ENCODE measurements at places on chromosomes 11 and 22.

DNA sequence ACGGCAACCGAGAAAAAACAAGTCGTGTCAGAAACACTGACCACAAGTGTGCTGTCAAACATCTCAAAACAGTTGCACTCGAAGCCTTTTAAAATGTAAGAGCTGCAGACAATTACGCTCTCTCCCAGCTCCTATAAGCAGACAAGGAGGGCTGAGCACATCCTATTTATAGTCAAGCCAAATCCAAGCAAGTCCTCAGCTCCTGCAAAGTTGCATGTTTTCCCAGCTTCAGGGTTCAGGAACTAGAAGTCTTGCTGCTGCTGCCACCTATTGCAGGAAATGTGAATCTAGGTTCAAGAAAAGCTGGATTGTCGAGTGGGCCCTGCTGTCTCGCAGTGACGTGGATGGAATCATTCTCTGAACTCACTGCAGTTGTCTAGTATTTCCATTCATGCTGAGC lies 15.5 kb downstream of the EFCAB6 start:
- DNase-seq, result no peak

GRCh38 chr11:43504316-43504950 lies 145.7 kb downstream of the TTC17 start:
- DNase-seq, result no peak

DNA sequence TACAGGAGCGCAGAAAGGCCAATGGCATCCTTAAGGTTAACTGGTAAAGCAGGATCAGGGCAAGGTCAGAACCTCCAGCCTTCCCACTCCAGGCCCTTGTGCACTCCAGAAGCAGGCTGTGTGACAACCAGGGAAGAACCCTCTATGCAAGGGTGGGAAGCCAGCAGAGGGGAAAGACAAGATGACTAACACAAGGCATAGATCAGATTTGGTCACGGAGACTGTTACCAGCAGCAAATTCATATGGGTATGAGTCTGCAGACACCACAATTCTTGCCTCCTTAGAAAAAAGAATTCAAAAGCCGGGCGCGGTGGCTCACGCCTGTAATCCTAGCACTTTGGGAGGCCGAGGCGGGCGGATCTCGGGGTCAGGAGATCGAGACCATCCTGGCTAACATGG lies 39.8 kb upstream of the MTNR1B start:
- no peak for DNase-seq

DNA sequence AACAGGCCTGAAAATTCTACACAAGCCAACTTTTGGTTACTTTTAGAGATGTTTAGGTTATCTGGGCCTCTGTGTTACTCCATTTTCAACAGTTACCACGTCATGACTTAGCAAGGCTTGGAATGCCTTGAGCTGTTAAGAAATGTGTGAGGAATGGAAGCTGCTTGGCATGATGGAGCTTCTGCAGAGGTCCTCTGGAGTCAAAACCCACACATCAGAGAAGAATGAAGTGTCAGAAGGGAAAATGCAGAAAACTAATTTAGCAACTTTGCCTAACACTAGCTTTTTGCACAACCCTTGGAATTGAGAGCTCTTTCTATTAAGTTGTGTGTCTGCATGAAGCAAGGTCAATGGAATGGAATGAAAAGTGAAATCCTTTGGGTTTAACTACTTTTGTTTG lies 27.4 kb downstream of the FAT3 start:
- no peak for DNase-seq

DNA sequence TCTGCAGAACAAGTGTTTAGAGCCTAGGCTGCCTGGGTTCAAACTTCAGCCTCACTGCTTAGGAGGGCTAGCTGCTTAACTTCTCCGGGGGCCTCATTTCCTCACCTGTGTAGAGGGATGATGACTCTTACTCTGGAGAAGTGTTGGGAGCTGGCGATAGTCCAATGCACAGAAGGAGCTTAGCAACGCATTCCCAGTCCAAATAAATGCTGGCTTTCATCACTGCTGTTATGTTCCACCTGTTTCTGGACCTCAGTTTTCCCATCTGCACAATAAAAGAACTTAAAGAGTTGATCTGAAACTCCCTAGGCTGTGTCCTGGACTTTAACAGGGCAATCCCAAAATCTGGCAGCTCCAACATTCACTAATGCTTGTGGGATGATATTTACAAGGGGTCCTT lies 337.8 kb downstream of the MIAT start:
- DNase-seq, result no peak

GRCh38 chr11:131685906-131686305 lies 315.5 kb downstream of the NTM start:
- DNase-seq, result no peak

DNA sequence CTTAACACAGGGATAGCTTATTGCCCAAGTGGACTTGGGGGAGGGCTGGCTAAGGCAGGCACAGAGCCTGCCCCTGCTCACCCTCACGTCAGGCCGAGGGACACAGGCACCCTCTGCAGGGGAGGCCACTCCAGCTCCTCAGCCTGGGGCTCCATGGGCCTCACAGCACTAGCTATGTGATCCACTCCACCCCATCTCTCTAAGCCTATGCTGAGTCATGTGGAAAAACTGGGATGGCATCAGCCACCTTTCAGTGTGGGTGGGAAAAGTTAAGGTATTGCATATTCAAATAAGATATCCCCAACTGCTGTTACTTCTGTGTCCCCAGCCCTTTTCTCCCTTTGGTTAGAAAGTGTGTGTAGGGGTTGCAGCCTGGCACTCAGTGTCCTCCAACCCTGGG lies 22.3 kb downstream of the RANGAP1 start:
- no peak for DNase-seq

DNA sequence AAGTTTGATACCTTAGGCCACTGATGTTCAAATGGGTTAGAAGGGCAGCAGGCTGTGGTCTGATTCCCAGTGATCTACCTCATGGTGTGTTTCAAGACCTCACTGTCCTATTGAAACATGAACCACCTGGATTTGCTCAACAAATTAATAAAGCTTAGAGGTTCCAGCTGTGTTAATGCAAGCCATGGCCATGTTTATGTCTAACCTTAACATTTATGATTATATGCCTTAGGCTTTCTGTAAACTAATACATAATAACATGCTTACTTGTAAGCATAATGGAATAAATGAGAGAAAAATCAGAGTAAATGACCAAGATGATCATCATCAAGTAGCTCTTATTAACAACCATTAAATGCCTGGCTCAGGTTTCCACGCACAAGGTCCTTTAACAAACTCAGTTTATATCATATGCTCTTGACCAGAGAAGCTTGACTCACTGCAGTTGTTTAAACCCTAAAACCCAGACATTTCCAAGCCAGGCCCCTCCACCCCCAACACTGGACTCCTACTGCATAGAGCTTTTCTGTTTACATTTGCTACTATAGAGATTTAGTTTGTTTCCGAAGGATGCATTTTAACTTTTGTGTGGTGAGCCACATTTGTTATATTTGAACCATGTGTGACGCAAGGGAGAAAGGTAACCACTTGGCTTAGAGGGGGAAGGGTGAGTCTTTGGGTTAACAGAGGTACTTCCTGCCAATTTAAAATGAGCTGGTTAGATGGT lies 43.7 kb downstream of the KREMEN1 start:
- DNase-seq, result no peak

DNA sequence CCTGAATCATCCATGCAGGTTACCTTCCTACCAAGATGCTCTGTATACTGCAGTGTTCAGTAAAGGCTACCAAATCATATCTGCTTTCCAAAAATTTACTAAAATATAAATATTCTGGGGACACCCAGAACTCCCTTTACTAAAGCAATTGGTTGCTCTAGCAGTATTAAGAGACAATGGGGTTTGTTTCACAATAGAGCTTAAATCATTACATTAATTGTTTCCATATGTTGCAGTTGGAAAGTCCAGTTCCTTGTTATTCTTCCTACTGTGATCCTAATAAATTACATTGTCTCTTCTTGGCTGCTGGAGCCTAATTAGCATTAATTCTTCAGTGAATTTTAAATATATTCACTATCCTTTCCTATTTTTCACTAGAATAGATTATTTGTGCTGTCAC lies 316.0 kb upstream of the MTNR1B start:
- no peak for DNase-seq

DNA sequence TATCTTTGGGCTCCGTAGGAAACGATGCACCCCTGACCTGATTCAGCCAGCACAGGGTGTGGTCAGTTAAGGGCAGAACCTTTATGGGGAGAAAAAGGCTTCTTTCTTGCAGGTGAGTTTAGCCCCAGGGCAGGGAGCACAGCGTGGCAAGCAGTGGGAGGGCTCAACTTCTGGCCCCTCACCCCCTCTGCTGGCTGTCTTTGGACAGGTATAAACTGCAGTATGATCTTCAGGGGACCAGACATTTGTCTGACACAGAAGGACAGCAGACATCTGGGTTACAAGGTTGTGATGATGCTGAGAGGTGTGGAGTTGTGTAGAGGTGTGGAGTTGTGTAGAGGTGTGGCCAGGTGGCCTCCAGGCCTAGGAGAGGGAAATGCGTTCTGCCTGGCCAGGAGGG lies 324.0 kb upstream of the PLET1 start:
- no peak for DNase-seq

DNA sequence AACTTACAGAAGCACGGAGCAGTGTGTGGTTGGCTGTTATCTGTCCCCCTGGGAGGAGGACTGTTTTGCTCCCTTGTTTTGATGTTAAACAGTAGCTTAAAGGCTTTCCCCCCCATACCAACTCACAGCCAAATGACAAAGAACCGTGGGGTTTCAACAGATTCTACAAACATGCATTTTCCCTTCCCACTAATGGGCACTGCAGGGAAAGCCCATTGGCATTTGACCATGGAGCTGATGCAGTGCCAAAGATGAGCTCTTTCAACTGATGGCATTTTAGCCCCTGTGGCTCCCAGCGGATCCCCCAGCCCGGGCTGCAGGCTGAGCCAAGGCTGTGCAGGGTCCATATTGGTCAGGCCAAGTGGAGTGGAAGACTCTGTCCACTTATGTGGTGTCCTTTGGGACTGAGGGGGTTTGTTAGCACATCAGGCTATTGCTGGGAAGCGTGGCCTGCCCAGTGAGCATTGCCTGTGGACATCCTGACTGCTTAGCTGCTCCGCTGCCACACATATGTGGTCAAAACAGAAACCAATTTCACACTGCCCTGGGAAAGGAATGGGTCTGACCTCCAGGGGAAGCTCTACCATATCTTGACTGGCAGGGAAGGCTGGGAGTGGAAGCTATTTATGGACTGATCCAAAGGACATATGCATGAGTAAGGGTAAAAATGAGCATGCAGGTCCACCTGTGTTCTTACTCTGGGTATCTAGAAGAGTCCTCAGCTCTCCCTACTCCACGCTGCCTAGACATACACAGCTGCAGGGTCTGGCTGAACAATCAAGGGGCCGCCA lies 116.4 kb upstream of the PARVA start:
- DNase-seq, result no peak

Measured in HS-5 (cell line).